ENCODE measurements at places on chromosomes 1 and 21. TPM values are rescaled to one million over a fixed set of nuclear protein-coding genes. Genes with fewer than 3 reads are reported as not detected.

- no peak for DNase-seq
Measured at GRCh38 chr1:79259390-79260336, 253.1 kb upstream of the ADGRL4 start.

Gene NHLH1
- total RNA-seq, result 0.14 TPM

GRCh38 chr1:177247623-177248176 lies 76.9 kb downstream of the BRINP2 start:
- DNase-seq, result no peak

GRCh38 chr1:207331354-207332313 lies 10.2 kb downstream of the CD55 start:
- DNase-seq, result no peak

Gene MFSD2A
- total RNA-seq, result 13.1 TPM

DNA sequence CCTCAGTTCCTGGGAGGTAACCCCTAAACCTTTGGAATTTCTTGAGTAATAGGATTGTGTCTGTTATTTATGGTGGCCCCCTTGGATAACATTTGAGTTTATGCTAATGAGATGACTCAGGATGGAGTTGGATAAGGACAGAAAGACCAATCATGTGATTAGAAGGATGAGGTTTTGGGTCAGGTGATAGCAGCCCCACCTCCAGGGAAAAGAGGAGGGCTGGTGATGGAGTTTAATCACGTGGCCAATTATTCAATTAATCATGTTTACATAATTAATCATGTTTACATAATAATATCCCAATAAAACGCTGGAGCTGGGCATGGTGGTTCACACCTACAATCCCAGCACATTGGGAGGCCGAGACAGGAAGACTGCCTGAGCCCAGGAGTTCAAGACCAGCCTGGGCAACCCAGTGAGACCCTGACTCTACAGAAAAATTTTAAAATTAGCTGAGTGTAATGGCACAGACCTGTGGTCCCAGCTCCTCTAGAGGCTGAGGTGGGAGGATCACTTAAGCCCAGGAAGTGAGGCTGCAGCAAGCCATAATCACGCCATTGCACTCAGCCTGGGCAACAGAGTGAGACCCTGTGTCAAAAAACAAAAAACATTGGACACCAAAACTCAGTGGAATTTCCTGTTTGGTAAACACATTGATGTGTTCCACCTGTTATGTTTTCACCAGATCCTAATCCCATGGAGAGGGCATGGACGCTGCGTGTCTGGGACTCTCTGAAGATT lies 73.3 kb downstream of the NUP210L start:
- DNase-seq, result no peak

Gene DCDC2B
- total RNA-seq, result not detected

Gene GPR37L1
- not detected for total RNA-seq

Gene KRTAP21-2
- not detected for total RNA-seq

GRCh38 chr1:24465099-24465498 lies 37.5 kb upstream of the RCAN3 start:
- no peak for DNase-seq

- DNase-seq, result no peak
Measured at GRCh38 chr1:147840909-147841308, 61.7 kb upstream of the GJA8 start.

GRCh38 chr1:1067284-1067859 lies 6.7 kb downstream of the RNF223 start:
- no peak for DNase-seq

DNA sequence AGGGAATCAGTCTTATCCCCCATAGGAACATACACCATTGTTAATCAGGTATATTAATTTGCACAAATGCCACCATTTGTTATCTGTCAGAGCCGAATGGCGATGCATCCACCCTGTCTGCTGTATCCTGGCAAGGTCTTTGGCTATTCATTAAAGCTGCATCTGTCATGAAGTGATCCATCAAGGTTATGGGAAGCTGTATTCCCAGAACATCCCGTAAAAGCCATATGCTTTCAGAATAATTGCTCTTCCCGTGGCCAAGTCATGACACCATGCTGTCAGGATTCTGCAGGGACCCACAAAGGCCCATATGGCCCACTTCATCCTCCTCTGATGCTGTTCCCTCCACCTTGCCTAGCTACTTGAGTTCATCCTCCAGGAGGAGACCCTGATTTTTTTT lies 103.9 kb downstream of the RAVER2 start:
- DNase-seq, result no peak

Gene KCNK1
- 6.2 TPM for total RNA-seq

DNA sequence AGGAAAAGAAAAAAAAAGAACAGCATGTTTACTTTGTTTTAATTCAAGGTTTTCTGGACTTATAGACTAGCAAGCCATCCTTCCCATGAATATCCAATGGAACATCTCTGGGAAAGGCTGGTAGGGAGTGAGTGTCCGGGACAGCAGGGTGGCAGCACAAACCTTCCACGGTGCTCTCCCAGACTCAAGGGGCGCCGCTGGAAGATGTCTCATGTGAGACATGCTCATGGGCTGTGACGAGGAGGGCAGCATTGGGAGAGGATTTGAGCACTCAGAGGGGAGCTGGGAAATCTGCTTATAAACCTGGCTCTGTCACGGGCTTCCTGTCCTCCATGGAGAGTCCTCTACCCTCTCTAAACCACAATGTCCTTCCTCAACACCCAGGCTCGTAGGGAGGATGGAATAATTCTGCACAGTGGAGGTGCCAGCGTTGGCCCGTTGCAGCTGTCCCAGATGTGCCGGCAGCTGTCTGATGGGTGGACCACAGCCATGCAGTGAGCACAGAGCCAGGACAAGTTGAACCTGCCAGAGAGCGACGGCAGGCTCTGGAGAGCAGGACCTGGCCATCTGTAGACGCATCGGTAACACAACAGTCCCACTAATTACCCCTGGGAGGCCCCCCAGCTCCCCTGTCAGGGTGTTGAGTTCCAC lies 100.1 kb upstream of the IGSF21 start:
- DNase-seq, result no peak

GRCh38 chr1:160637065-160637464 lies 9.8 kb downstream of the SLAMF1 start:
- DNase-seq, result no peak

DNA sequence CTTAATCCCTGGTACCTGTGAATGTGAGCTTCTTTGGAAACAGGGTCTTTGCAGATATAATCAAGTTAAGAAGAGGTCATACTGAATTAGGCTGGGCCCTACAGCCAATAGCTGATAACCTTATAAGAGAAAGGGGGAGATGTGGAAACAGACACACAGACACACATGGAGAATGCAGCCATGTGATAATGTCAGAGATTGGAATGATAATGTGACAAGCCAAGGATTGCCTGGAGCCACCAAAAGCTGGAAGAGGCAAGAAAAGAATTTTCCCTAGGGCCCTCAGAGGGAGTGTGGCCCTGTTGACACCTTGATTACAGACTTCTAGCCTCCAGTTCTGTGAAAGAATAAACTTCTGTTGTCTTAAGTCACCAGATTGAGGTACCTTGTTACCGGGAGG lies 114.5 kb upstream of the SOD1 start:
- DNase-seq, result no peak

- DNase-seq, result no peak
Measured at GRCh38 chr1:170698301-170699275, 34.7 kb downstream of the PRRX1 start.

DNA sequence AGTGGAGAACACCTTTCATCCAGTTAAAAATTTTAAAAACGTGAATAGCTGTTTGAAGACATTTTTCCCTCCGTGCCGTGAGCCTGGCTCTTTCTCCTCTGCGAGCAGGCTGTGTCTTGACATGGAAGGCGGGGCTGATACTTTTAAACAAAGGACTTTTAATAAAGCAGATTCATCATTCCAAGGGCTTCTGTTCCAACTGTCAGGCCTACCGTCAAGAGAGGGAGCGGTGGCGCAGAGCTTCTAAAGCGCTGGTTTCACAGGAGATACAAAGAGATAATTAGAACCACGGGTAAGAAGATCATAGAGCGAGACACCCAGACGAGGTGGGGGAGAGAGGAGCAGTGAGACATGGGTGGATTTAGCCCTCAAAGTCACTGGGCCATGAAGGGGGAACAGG lies 247.4 kb upstream of the C1orf174 start:
- no peak for DNase-seq

DNA sequence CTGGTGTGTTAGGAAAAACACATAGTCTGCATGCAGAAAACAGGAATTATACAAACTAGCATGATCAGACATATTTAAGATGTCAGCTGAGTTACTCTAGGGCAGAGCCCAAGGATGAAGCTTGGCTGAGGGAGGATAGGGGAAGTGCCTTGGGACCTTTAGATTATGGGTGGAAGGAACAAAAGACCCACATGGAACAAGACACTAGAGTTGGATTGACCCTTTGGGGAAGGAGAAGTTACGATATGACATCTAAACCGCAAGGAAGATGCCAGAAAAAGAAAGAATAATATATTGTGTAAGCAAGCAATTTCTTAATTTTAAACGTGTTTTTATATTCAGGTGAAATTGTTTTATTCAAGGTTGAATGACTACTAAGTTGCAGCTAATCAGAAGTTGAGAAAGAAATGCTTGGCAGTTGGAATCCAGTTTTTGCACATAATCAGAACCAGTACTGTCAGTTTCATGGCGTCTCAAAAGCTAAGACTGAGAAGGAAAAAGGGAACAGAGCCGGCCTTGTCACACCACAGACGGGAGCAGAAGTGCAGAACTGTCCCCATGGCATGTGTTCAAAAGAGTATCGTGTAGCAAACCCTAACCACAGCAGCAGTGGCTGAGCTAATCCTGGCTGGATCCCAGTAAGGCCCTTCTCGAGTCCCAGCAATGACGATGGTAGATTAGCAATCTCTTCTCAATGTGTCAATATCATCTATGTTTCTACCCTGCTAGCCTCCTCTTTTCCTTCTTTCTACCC lies 31.2 kb upstream of the IFNAR2 start:
- DNase-seq, result no peak

DNA sequence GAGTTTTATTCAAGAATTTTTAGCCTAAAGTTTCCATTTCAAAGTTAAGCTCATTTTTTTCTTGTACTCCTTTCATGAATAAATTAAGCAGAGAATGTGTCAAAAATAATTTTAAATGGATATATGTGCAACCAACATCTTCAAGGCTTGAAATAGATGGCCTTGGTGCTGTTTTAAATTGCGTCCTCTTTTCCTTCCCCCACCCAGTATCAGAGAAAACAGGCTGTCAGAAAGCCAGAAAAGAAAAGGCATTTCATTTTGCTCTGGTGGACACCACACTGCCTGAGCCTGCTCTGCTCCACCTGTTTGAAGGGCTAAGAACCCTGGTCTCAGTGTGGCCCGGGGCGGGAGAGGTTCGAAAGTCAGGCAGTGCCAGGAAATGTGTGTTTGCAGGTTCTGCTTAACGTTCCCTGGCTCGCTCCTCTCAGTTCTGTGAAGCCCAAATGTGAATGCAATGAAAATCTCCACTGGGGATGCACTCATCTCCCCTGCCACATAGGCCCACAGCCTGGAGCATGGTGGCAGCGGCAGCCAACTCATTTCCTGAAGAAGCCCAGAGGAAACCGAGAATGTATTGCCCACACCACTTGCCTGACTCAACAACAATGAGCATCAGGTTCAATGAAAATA lies 134.4 kb downstream of the SDCCAG8 start:
- no peak for DNase-seq

Data from thoracic aorta (tissue), 2 donors.